Right kidney (tissue), 9 donors: ENCODE measurements at places on chromosomes 3 and 15.

- DNase-seq: no peak
Measured at GRCh38 chr15:88031461-88031860, 225.1 kb downstream of the NTRK3 start.

DNA sequence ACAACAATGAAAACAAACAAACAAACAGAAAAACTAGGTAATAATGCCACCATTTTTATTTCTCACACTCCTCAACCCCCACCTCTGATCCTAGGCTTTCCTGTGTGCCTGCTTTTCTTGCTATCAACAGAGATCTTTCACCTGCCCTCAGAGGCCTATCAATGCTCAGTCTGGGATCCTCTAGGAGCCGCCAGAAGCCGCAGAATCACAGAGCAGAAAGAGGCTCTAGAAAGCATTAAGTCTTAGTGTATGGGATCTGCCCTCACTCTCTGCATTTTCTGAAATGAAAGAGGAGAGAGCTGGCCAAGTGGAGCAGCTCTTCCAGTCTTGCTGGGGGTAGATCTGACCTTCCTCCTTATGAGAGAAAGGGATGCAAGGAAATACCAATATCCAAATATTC lies 306.8 kb downstream of the TUSC7 start:
- DNase-seq: no peak

DNA sequence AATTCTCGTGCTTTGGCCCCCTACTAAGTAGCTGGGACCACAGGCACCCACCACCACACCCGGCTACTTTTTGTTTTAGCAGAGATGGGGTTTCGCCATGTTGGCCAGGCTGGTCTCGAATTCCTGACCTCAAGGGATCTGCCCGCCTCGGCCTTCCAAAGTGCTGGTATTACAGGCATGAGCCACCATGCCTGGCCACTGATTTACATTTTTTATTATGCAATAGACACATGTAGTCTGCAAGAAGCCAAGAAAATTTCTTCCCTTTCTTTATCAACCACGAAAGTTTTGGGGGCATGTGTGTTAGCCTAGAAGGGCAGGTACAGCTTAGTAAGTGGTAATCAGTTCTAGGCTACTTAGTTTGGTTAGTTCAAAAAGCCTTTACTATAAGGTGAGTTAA lies 51.1 kb downstream of the LRRFIP2 start:
- DNase-seq: no peak

GRCh38 chr3:71542521-71543370 lies 40.8 kb downstream of the FOXP1 start:
- DNase-seq: peak; percentile 53

DNA sequence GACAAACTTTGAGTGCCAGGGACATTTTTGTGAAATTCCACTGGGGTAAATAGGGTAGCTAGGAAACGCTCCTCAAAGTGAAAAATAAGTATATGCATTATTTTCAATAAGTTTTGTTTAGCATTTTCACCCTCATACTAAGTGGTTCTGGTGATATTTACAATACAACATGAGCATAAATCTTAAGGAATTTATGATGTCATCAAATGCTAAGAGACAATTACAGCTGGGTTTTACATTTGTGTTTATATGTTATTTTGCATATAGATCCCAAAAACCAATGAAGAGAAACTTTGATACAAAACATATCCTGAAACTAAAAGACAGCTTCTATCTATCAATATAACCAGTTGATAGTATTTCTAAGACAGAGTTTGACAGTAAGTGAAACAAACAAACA lies 323.1 kb downstream of the ZBTB20 start:
- no peak for DNase-seq

- no peak for DNase-seq
Measured at GRCh38 chr15:43975770-43976169, 149.0 kb downstream of the WDR76 start.

DNA sequence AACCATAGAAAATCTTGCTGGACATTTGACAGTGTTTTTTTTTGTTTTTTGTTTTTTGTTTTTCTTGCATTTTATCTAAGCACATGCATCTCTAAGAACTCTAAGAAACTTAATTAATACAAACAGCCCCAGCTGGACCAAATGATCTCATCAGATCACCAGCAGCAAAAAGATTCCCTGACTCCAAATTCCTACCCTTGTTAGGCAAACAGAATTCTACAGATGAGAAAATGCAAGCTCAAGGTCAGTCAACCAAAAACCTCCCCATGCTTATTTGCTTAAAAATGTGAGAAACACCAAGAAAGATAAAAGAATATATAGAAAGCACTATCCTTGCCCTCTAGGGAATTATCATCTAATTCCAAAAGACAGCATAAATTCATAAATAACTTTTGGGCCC lies 65.4 kb downstream of the FOXP1 start:
- DNase-seq: no peak

DNA sequence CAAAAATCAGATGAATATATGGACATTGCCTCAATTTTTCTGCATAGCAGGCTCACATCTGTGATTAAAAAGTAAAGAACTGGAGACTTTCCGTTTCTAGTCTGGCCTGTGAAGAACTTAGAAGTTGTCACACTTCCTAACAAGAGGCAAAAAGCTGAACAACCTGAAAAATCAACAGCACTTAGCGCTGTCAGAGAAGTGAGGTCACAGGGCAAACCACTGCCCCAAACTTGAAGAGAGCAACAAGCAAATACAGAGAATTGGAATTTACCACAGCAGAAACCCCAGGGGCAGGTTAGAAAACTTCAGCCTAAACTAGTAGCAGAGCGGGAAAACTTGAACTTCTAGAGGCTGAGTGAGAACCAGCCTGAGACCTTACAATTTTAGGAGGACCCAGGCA lies 38.9 kb downstream of the CCDC54 start:
- no peak for DNase-seq

- no peak for DNase-seq
Measured at GRCh38 chr3:126313166-126313565, 44.0 kb downstream of the KLF15 start.

GRCh38 chr3:184567946-184568559 lies 6.5 kb downstream of the EPHB3 start:
- no peak for DNase-seq

- DNase-seq: no peak
Measured at GRCh38 chr3:178618197-178618596, 82.0 kb downstream of the KCNMB2 start.

GRCh38 chr3:53199834-53200233 lies 38.8 kb downstream of the PRKCD start:
- DNase-seq: no peak

- DNase-seq: peak; percentile 76
Measured at GRCh38 chr3:138946663-138947494, at the start of the genes FOXL2 and FOXL2NB. Gene FOXL2, minus strand, starts transcription at chr3:138947137. Its CDS starts 415 bp downstream, at chr3:138946722. Gene FOXL2NB, plus strand, starts transcription at chr3:138947217. Its CDS starts 148 bp downstream, at chr3:138947365.

DNA sequence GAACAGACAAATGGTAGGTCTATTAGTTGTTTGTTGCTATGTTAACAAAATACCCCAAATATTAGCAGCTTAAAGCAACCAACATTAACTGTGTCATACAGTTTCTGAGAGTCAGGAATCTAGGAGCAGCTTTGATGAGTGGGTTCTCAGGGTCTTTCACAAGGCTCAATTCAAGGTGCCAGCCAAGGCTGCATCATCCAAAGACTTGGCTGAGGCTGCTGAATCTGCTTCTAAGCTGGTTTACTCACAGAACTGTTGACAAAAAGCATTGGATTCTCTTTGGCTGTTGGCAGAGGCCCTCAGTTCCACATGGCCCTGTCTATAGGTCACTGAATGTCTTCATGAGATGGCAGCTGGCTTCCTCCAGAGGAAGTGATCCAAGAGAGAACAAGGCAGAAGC lies 40.3 kb upstream of the TSC22D2 start:
- DNase-seq: no peak

- DNase-seq: no peak
Measured at GRCh38 chr3:14334936-14335335, 67.5 kb upstream of the SLC6A6 start.

DNA sequence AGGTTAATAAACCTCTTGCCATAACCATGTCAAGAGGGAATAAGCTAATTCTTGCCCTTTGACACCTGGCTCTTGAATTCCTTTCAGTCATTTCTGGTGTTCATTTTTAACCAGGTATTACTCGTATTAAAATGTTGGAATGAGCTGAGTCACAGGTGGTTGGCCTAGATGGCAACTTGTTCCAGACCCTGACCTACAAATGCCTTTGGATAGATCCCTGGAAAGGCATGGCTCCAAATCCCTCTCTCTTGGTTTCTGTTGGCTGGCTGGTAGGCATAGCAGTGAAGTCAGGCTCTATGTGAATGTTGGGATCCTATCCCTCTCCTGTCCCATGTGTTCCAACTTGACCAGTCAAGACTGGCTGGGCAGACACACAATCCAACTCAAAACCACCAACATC lies 277.1 kb upstream of the PROK2 start:
- no peak for DNase-seq

DNA sequence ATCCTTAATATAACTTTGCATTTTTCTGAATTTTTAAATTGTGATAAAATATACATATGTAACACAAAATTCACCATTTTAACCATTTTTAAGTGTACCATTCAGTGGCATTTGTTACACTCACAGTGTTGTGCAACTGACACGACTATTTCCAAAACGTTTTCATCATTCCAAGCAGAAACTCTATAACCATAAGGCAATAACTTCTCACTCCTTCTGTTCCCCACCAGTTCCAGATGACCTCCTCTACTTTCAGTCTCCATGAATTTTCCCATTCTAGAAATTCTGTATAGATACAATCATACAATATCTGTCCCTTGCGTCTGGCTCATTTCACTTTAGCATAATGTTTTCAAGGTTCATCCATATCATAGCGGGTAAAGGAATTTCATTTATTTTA lies 223.5 kb upstream of the TTC14 start:
- no peak for DNase-seq

- no peak for DNase-seq
Measured at GRCh38 chr3:149215515-149215914, 6.1 kb downstream of the CP start.

GRCh38 chr3:146899171-146899570 lies 294.0 kb upstream of the PLSCR5 start:
- no peak for DNase-seq

GRCh38 chr3:5004319-5005152 lies 25.3 kb downstream of the BHLHE40 start:
- no peak for DNase-seq

GRCh38 chr3:192229866-192230265 lies 497.5 kb downstream of the FGF12 start:
- no peak for DNase-seq

DNA sequence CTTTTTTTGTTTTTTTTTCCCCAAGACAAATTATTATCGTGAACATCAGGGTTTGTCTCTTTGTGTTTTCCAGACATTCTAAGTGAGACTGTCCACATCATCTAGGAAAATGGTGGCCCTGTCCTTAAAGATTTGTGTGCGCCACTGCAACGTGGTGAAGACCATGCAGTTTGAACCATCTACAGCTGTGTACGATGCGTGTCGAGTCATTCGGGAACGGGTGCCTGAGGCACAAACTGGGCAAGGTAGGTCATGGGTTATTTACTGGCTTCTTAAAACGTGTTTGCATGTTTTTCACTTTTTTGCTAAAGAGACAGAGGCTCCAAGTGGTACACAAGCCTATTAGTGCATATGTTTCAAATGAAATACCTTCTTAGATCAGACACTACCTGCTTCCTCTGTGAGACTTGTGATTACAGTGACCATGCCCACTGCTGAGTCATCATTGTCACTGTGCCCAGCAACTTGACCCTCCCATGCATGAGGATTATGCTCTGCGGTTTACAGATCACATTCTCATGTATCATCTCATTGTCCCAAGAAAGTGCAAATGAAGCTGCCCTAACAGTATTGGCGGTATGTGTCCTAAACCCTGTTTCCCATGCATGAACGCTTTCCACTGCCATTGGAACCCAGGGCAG lies 395.2 kb upstream of the TPM1 start:
- no peak for DNase-seq

GRCh38 chr15:27669641-27670040 lies 429.5 kb downstream of the OCA2 start:
- DNase-seq: no peak

DNA sequence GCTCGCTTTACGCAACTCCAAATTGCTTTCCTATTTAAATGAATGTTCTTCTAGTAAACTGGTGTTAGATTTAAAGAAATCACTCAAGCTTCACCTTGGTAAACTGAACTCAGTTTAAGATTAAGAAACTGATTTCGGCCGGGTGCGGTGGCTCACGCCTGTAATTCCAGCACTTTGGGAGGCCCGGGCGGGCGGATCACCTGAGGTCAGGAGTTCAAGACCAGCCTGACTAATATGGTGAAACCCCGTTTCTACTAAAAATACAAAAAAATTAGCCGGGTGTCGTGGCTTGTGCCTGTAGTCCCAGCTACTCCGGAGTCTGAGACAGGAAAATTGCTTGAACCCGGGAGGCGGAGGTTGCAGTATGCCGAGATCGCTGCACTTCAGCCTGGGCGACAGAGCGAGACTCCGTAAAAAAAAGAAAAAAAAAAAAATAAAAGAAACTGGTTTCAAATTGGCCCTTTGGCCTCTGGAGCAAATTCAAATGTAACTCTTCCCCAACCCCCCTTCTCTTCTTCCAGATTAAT lies 1.7 kb downstream of the SKIL start:
- peak; percentile 35 for DNase-seq

- DNase-seq: no peak
Measured at GRCh38 chr3:128554465-128555097, 61.6 kb upstream of the GATA2 start.

DNA sequence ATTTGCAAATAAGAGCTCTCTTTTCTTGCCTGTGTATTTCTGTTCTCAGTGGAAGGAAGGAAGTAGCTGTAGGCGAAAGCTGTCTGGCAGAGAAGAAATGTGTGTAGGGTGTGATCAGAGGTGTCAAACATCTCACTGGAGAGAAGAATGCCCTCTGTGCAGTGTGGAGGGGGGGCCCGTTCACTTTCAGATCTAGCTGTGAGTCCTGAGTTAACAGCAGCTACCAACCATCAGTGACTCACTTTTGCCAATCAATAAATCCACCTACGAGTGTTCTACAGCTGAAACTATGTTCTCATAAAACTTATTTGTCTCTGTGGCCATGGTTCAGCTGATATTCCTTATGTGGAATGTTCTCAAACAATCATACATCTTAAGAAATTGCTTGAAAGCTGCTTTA lies 103.7 kb downstream of the FRMD4B start:
- no peak for DNase-seq

GRCh38 chr3:128629936-128630335 lies 20.7 kb downstream of the RPN1 start:
- no peak for DNase-seq

GRCh38 chr3:176359211-176359610 lies 838.1 kb downstream of the TBL1XR1 start:
- no peak for DNase-seq

DNA sequence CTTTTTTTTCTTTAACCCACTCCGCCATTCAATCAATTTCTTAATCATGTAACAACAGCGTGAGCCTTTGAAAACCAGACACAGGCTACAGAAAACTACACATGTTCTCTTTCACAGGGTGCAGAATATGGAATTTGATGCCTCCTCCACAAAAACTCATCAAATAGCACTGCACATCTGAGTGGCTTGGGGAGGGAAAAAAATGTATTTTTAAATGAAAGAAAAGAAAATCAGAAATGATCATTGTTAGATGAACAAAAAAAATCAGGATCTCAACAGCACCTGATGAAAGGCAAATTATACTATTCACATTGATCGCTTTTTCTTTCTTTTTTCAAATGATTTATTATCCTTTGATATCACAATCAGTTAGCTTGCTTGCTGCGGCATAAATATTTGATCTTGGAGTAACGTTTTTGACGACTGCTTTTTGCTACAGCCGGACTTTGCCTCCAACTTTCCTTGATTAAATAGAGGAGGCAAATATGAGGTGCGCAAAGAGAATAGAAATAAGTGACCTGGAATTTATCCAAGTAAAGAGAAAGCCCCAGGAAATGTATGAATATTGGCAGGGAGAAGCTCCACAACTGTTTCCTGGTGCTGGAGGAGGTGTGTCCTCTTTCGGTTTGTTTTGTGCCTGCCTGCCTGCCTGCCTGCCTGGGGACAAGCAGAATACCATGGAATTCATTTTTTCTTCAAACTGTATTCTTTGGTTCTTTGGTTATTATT lies 63.1 kb downstream of the EDEM1 start:
- DNase-seq: no peak
